K562 (cell line): ENCODE measurements at places on chromosomes 12 and 14. TPM values are rescaled to one million over a fixed set of nuclear protein-coding genes. Genes with fewer than 3 reads are reported as not detected.

The NDUFB1 gene
- 102 TPM in 2 replicates for total RNA-seq

The GALNT16 gene
- total RNA-seq = not detected in 2 replicates

The UNG gene
- total RNA-seq = 59.8 and 65.9 TPM in 2 replicates

The E2F7 gene
- 13.0 and 13.5 TPM in 2 replicates for total RNA-seq

The MAP1LC3B2 gene
- 1.7 and 2.0 TPM in 2 replicates for total RNA-seq

The MIP gene
- 0.29 TPM in 1 of 2 replicates, not detected in the other for total RNA-seq

The RPL10L gene
- not detected in 2 replicates for total RNA-seq

The POTEM gene
- total RNA-seq = not detected in 2 replicates
